GM13977 (cell line): ENCODE measurements at places on chromosomes 3 and 15.

DNA sequence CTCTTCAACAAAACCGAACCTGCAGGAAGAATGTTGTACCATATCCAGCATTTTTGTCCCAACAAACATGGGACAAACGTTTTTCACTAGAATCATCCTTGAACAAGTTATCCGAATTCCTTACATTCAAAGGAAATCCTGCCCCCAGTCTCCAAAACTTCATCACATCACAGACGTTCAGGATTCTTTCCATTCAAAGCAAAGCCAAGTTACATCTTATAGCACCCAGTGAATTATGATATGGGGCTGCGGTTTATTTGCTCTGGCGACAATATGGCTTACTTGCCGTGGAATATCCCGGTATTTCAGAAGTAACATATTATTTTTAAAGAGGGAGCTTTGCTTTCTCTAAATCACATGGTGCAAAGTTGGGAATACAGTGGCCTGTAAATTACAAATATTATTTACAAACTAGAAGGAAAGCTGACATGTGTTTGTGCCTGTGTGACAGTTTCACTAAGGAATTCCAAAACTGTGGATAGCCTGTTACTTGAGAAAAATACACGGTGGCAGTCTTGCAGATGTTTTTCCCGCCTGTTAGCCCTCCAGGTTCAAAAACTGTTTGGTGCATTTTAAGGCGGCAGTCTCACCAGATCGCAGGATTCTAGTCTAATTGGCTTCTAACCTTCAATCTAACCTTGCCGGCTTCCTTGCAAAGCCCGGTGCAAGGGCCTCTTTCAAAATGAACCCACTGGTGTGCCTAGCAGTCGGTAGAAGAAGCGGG, 736 bp upstream of the MBNL1 start:
- no peak for DNase-seq

GRCh38 chr3:713006-713621, 379.7 kb upstream of the CNTN6 start:
- DNase-seq = no peak

DNA sequence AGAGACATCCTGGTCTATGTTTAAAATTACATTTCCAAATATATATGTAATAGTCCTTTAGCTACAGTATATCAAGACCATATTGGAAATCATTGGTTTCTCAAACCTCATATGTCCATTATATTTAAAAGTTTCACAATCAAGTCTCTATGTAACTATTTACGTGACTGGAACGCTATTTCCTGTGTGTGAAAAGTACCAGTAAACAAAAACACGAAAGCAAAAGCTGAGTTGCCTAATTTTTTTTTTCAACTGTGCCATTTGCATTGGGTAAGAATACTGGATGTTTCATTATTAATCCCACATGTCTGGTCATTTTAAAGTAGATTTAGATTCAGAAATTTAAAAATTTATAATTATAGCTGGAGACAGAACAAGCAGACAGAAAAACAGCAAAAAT, 381.4 kb downstream of the TBC1D5 start:
- no peak for DNase-seq

DNA sequence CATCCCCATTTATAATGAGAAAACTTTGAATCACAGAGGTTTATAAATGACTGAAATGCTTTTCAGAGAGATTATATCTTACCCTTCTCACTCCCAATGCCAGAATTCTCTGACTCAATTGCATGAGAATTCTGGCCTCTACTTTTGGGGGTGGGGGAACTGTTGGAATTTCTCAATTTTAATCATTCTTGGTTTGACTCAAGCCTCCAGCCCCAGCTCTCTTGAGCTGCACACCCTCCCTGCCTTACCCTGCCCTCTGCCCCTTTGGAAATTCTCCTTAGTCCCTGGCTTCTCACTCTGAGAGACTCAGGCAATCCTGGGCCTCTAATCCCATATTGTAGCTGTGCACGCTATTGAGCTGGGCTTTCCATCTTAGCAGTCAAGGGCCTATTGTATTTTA, 44.2 kb downstream of the ZNF589 start:
- DNase-seq = no peak

- DNase-seq = peak; percentile 23
Measured at GRCh38 chr3:71681224-71681668, 44.0 kb downstream of the EIF4E3 start.

GRCh38 chr3:174089592-174089991, 692.0 kb downstream of the NLGN1 start:
- DNase-seq = no peak
